ENCODE measurements at places on chromosomes 3 and 15.

DNA sequence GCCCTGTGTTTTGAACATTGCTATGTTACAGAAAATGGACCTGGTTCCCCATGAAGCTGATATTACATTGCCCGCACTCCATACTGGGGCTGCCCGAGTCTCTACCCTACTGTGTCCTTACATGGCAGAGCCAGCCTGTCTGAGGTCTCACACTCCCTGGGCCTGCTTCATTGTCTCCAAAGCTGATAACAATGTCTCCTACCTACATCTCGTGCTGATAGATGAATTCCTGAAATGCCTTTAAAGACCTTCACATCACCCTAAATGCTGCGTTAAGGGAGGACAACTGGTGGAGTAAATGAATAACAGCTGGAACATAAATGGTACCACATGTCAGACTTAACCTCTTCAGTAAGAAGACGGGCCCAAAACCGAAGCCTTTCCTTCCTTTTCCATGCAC lies 62.9 kb upstream of the PTX3 start:
- DNase-seq: no peak

DNA sequence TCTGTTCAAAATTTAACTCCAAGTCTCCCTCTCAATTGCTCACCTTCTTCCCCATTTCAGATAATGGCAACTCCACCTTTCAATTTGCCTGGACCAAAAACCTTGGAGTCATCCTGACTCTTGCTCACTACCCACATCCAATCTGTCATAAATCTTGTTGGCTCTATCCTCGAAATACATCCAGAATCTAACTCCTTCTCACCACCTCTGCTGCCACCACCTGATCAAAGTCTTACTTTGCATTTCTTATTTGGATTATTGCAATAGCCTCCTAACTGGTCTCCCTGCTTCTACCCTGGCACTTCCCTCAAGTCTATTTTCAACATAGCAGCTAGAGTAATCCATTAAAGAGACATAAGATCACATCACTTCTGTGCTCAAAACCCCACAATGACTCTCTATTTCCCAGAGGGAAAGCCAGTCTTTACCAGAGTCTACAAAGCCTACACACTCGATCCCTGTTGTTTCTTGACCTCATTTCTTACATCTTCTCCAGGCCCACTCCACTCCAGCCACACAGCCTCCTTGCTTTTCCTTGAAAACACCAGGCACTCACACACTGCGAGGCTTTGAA lies 86.6 kb downstream of the GPR156 start:
- DNase-seq: no peak

DNA sequence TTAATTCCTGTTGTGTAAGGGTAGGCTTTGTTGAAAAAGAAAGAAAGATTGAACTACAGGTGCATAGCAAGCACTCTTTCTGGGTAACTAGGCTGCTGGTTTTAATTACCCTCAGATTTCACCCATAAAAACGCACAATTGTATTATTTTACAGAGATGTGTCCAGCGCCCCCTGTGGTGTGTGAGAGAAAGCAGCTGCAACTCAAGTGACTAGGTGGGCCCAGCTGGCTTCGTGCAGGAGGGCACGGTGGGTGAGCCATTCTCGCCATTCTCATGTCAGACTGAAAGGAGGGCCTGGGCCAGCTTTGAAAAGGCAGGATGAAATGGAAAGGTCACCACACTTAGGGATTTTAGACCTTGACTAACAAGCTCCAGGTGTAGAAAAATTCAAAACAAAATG lies 122.6 kb downstream of the LRIG1 start:
- DNase-seq: peak; percentile 32

DNA sequence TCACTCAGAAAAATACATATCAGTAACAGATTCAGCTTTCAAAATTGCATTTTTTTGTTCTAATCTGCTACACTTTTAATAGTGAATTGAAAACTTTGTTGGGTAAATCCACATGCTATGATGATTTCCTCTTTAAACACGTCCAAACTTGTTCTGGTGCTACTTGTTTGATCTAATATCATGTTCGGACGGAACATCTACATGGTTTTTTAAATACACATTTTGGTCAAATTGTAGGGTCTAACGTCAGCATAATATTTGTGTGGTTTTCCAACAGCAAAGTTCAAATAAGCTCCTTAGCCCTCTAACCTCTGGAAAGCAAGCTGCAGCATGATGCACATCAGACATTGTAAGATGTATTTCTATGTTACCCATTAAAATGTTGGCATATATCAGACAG lies 98.5 kb upstream of the OSTN start:
- no peak for DNase-seq

Measured in stimulated activated CD4-positive, alpha-beta T cell treated with anti-CD3 and anti-CD28 coated beads, Interleukin-1b, Interleukin-23, amount 100 ng/mL, for 48 hours (primary cell).